Stimulated activated CD4-positive, alpha-beta T cell treated with anti-CD3 and anti-CD28 coated beads, Interleukin-12 subunit alpha, Interleukin-12 subunit beta, amount 100 ng/mL, for 24 hours (primary cell): ENCODE measurements at places on chromosomes 7 and 10.

GRCh38 chr10:94193466-94193924 is 169.2 kb downstream of the NOC3L start:
- DNase-seq: no peak

DNA sequence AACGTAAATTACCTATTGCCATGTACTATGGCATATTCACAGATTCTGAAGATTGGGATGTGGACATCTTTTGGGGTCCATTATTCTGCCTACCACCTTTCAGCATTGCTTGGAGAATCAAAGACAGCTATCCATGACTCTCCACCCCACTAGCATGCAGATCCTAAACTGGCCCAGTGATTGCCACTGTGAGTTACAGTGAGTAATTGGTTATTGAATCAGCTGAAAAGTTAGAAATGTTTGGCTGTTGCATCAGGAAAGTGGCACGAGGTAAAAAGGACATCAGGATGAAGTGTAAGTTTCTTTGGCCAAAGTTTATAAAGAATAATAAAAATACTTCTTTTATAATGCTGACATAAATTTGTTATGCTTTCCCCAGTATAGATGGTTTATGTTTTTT is 148.2 kb upstream of the ETV1 start:
- DNase-seq: no peak

GRCh38 chr7:121831351-121831750 is 41.6 kb upstream of the PTPRZ1 start:
- no peak for DNase-seq

DNA sequence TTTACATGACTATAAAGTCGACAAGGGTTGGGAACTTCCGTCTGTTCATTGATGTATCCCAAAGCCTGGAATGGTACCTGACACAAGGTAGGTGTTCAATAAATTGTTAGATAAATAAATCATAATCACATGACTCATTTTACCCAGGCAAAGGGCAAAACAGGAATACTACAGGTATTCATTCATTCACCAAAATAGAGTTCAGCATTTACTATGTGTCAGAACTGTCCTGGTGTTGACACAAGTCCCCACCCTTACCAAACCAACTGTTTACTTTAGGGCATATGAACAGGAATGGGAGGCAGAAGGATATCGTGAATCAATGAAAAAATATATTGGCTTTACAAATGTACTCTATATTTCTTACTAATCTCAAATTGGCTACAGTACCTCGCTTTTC is 666 bp upstream of the YAE1 start:
- DNase-seq: no peak

GRCh38 chr7:113085781-113086390 is 741 bp downstream of the GPR85 start:
- no peak for DNase-seq
